ENCODE measurements at places on chromosomes 1 and 21.

DNA sequence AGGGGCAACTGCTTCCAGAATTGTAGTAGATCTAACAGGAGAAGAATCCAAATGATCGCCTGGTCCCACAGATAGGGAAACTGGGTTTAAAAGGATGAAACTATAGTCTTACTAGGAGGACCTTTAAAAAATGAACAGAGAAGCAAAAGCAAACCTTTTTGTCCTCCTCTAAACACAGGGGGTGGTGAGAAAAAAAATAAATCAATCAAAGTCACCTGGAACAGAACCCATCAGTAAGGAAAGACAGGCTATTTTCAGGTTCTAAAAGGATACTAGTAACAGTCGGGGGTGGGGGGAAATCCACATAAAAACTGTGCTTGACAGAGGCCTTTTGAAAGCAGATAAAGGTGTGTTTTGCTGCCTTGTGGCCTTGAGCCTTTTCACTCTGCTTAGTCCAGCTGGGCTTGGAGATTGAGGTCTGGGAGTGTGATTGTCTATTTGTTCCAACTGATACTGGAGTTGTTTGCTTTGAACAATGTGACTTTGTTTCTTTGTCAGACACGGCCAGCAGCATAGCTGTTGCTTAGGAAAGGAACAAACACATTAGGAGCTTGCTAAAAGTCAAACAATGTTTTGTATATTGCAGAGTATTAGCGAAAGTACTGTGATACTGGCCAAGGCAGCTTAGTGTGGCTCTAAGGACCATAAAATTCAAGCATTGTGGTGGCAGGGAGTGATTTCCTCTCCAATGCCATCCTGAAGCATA, 141.1 kb upstream of the IRF2BP2 start:
- DNase-seq, result no peak

DNA sequence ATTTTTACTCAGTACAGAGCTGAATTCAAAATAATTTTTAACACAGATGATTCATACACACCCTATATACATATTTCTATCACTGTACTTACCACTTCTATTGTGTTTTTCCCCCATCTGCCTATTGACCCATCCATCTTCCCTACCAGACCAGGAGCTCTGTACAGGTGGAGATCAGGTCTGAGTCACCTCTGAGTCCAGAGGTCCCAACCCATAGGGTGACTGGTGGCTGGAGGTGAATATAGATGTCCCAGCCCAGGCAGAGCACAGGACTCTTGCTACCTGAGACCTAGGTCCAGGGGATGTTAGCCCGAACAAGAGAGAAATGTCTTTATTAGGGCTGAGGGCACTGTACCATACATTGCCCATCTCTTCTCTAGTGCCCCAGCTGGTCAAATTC, 54.8 kb downstream of the DMAP1 start:
- DNase-seq, result no peak

DNA sequence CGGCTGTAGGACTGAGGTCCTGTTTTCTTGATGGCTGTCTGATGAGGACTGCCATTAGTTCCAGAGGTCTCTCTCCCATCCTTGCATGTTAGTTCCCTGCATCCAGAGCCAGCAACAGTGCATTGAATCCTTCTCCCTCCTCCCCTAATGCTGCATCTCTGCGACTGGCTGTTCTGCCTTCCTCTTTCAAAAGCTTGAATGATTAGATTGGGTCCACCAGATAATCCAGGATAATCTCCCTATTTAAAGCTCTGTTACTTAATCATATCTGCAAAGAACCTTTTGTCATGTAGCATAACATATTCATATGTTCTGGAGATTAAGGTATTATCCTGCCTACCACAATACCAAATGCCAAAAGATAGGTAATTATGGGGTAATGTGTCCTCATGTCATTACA, 377.5 kb downstream of the GPATCH2 start:
- no peak for DNase-seq

DNA sequence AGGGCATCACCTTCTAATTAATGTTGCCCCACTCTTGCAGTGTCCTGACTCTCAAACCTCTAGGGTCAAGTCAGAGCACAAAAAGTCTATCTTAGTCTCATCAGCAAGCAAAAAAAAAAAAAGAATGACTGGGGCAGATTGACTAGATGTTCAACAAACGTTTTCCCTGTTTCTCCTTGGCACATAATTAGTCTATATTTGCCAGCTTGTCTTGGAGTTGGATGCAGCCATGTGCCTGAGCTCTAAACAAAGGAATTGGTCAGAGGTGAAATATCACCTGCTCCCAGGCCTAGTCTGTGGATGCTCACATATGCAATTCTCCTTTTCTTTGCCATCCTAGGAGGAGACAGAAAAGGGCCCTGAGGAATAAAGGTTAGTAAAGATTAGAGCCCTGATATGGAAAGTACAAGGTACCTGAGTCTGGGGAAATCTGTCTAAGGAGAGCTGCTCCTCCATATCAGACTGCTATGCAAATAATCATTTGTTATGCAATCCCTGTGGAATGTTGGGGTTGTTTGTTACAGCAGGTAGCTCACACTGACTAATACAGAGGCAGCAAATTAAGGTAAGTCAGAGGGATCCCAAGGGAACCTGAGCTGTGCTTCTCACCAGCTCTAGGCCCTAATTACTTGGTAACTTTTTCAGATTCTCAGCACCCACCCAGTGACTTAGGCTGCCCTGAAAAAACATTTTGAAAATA, 130.8 kb downstream of the BRINP2 start:
- no peak for DNase-seq

GRCh38 chr1:169060919-169061639, 45.4 kb upstream of the ATP1B1 start:
- no peak for DNase-seq

GRCh38 chr1:210231846-210232510, 618 bp upstream of the SERTAD4 start:
- DNase-seq, result peak; percentile 44

GRCh38 chr1:146001709-146002108, 5.3 kb upstream of the TXNIP start:
- no peak for DNase-seq

GRCh38 chr1:152047730-152048415, 11.1 kb upstream of the S100A11 start:
- peak; percentile 63 for DNase-seq

All from mesothelial cell of epicardium (in vitro differentiated cells).